ENCODE measurements at places on chromosomes 13 and 19. TPM values are rescaled to one million over a fixed set of nuclear protein-coding genes. Genes with fewer than 3 reads are reported as not detected.

The RFPL4AL1 gene
- total RNA-seq, result not detected

The GTF3A gene
- total RNA-seq, result 137 TPM

The ZNF208 gene
- not detected for total RNA-seq

The SIAH3 gene
- total RNA-seq, result 0.08 TPM

The GRK1 gene
- not detected for total RNA-seq

The HIPK4 gene
- total RNA-seq, result under 0.01 TPM

The IL4I1 gene
- not detected for total RNA-seq

The PROZ gene
- not detected for total RNA-seq

The C13orf42 gene
- total RNA-seq, result not detected

The CEACAM6 gene
- not detected for total RNA-seq
